ENCODE measurements at places on chromosomes 4 and X.

- DNase-seq = no peak
These were observed 19.7 kb downstream of the RWDD4 start for GRCh38 chr4:183639291-183639690.

DNA sequence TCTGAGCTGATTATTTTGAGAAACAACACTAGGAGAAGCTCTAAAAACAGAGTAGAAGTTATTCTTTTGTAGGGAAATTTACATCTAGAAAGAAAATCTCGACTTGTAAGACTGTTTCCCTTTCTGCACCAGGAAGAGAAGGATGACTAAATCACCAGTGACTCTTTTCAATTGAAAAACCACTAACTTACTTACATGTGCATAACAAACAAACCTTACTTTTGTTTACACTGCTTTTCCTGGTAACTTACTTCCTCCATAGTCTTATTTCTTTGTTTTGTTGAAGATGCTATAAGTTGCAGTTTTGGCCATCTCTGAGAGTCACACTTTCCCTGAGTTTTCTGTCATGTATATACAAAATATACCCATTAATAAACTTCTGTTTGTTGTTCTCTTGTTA is 293.6 kb upstream of the FAT4 start:
- no peak for DNase-seq

DNA sequence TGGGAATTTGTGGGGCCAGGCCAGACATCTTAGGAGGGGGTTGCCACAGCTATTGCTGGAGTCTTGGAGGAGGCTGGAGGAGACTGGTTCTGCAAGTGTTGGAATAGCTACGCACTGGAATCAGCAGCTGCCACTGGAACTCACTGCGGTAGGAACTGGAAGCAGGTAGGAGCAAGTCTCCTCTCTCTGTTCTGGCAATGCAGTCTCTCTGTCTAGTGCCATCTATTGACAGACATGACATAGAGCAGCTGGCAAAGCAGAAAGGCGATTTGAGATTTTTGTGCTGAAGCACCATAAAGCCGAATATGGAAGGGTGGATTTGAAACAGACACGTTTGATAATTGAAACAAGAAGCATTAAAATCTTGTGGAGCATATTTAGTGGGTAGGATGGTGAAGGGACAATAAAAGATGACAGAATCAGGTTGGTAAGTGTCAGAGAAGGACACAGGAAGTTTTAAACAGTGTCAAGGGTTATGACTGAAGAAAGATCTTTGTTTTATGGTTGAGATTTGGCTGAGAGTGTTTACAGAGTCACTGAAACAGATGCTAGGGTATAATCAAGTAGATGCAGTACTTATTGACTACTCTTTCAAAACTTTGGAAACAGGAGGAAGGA is 23.5 kb upstream of the SYNPO2 start:
- DNase-seq = no peak

GRCh38 chr4:55337944-55338343 is 8.1 kb upstream of the SRD5A3 start:
- no peak for DNase-seq

DNA sequence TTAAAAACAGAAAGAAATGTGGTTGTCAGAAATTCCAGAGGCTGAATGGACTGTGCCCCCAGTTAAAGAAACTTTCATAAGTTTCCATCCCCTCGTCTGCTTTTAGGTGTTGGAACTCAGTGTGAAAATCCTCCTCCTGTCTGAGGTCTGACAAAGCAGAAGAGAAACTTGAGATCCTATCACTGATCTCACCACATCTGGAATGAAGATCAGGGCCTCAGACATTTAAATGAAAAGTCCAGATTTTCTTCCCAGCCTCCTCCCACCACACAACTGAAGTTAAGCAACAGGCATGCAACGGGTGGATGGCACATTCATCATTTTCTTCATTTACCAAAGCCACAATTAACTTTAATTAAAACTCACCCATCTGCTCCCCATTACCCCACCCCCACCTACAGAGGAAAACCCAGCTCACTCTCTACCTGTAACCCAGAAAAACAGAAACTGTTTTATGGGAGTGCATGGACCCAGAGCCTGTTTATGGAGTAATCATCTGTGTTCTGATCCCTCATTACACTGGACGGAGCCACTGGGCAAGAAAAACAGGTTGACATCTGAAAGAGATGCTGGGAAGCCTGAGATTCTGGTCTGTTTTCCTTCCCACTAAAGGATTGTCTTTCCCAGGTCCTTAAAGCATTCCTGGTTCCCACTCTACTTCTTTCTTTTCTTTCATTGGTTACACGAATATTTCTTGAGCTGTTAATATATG is 58.1 kb upstream of the HOPX start:
- no peak for DNase-seq

- DNase-seq = no peak
These were observed 1.1 kb downstream of the SLIT2 start for GRCh38 chr4:20252656-20253282.

DNA sequence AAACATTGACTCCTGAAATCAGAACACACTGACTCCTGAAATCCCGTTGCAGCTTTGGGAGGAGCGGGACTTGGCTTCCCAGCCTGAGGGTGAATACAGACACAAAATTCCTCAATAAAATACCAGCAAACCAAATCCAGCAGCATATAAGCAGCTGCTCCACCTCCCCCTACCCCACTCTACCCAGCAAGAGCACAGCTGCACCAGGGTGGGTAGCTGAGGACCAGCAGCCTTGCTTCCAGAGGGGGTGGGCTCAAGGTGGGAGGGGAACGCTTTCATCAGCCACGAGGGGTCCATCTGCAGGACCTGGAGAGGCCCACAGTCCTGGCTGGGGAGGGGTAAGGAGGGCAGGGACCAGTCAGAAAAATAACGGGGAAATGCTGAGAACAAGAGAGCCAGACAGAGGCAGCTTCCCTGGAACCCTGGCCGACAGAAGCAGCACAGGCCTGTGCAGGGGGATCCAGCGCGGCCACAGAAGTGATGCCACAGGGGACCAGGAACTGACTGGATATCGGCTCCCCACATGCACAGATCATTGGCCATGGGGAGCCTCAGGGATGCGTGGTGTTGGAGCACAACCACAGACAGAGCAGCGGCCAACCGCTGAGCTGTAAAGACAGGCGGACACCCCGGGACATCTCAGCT is 49.8 kb downstream of the FGFRL1 start:
- DNase-seq = no peak

DNA sequence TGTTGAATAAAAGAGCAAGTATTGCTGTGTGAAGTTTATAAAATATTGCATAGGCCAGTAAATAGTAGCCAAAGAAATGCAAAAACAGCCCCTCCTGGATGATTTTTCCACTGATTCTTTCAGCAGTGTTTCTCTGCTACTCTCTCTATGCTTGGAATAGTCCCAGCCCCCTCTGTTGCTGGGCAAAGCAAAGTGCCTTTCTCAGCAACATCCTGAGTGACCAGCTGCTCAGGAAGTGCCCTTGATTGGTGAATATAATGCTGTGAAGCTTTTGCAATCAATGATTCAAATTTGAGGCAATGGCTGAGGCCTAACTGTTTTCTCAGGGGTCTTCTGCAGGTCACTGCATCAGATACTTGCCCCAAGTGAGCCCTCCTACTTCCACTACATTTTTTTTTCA is 656.7 kb downstream of the ZNF674 start:
- DNase-seq = no peak

- no peak for DNase-seq
These were observed 439.1 kb downstream of the TLL1 start for GRCh38 chr4:166312166-166312565.

DNA sequence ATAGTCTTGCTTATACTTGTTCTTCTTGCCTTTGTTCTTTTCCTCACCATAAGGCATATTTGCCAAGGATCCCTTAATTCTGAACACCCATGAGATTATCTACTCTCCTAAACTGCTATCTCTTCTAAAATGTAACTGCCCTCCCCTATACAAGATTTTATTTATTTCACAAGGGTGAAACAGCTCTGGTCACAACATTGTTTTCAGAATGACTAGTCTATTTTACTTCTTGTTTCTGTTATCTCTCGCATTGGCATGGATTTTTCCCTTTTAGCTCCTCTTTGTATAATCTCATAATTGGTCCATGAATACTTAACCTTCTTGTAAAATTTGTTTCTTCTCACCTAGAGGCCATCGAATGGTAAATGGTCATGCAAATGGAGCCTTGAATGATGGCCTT is 17.2 kb upstream of the COL25A1 start:
- DNase-seq = no peak

DNA sequence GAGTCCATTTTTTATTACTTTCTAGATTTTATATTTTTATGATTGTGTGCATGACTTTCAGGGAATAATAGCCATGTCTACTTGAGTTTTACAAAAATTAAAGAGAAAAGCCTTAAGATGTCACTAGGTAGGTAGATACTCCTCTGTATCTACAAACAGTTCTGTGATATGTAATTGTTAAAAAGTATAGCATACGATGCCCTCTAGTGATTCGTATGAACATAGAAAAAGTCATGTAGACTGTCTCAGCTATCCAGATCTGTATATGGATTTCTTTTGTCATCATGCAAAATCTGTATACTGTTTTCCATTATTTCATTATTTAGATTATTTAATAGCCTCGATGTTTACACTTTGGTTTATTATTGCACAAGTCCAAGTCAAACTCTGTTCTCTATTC is 856.6 kb downstream of the CENPC start:
- DNase-seq = no peak

GRCh38 chr4:188433741-188434315 is 294.6 kb downstream of the TRIML1 start:
- DNase-seq = no peak

DNA sequence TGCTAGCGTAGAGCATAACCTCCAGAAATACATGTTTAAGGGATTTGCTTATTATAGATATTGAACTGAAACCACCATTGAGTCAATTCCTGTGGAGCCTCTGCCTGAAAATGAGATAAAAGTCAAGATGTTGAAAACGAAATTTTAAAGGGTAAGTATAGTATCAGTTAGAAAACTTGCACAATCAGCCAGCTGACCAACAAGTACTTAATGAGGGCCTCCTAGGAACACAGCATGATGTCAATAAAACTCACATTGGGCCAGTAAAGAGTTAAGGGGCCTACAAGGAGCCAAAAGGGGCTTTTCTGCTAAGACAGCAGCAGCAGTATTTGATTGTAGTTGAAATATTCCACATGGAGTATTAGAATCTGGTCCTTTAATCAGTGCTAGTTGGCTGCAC is 314.1 kb upstream of the PPARGC1A start:
- no peak for DNase-seq

- no peak for DNase-seq
These were observed 56.3 kb downstream of the MSN start for GRCh38 chrX:65723706-65724105.

DNA sequence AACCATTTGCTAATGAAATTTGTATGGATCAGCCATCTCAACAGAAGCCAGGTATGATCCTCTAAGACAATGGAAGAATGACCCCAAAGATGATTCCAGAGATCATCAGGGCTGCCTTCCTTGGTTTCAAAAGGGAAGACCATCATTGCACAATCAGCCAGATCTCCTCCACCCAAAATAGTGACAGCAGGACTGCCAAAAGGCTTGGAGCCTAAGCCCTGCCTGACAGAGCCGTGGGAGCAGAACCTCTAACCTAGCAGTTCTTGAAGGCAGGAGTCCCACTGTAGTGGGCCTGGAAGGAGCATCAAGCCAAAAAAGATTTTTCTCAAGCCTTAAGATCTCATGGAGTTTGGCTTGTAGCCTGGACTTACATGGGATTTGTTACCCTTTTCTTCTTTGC is 226.0 kb downstream of the RASL11B start:
- DNase-seq = no peak

DNA sequence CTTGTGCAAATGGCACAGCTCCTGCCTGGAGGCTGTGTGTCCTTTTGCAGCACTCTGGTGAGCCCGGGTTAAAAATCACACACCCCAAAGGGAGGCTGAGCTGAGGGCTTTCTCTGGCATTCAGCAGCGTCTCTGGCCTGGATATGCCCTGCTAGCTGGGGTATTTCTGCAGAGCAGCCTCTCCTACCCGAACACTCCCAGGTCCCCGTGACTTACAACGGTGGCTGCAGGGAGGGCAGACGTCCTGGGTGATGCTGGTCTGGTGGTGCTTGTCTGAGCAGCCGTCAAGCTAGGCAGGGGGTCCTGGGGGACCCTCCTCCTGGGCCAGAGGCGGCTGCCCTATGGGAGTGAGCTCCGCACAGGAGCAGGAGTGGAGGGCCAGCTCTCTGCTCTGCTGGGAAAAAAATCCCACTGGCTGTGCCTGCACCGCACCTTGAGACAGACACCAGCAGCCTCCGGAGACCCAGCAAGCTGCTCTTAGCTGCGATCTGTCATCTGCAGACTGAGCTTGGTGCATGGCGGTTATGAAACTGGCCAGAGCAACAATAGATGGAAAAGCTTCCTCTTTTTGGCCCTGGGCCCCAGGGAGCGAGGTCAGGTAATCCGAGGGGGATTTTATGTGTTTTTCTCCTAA is 41.3 kb upstream of the ASMTL start:
- DNase-seq = no peak

- no peak for DNase-seq
These were observed 339.0 kb upstream of the SPANXN4 start for GRCh38 chrX:142686653-142687283.

DNA sequence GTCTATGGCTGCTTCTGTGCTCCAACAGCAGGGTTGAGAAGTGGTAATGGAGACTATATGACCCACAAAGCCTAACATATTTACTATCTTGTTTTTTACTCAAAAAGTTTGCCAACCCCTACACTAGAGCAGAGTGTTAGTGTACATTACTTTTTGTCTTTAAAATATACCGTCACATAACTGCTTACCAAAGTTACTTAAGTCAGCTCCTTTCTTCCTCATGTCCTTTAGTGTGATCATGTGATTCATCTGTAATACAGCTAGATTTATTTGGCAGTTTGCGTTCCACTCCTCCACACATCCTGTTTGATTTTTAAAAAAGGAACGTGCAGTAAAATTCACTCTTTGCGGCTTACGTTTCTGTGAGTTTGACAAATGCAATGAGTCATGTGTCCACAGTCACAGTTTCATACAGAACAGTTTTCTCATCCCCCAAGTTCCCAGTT is 162.4 kb upstream of the GPRIN3 start:
- no peak for DNase-seq

DNA sequence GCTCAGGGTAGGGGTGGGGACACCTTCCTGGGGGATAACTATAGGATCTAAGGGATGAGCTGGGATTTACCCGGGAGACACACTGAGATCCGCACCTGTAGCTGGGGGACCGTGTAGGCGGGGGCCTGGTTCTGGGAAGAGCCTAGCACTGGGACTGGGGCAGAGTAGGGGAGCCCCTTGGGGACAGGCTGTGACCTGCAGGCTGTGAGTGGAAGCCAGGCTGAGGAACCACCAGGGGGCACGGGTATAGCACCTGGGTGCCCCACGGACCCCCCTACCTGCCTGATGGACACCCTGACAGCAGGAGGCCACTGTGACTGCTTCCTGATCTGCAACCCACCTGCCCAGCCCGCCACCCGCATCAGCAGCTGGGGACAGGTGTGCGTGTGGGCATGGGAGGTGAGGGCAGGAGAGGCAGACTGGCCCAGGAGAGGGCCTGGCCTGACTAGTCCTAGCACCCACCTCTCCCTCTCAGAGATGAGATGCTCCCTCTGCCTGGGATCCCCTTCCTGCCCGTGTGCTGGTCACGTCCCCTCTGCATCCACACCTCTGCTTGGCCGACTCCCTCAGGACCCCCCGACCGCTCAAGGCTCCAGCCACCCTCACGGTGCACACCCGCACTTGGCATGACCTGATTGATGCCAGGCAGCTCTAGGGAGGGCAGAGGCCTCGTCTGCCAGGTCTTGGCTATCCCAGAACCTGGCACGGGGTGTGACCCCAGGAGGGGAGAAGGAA is 94.2 kb upstream of the NKX1-1 start:
- DNase-seq = no peak
